ENCODE measurements at places on chromosomes 12 and 14. TPM values are rescaled to one million over a fixed set of nuclear protein-coding genes. Genes with fewer than 3 reads are reported as not detected.

DNA sequence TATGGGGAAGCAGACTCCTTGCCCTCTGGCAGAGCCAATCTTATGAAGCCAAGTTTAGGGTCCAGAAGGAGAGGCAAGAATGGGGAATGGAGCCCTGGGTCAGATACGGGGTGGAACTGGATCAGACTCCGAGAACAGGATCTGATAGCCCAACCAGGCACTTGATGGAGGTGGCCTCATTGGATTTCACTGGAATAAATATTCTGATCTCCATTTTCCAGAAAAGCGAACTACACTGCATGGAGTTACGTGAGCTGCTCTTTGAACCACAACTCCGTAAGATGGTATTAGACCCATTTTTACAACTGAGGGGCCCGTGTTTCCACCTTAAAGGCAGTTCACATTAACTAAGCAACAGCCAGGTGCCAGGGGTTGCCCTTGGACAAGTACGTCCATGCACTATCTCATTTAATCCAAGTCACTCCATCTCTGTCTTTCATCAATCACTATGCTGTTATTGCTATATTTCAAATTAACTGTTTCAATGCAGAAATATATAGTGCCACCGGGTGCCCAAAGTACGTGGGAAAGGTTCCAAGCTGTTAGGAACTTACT, 155.2 kb downstream of the BCL11B start:
- DNase-seq, result no peak

DNA sequence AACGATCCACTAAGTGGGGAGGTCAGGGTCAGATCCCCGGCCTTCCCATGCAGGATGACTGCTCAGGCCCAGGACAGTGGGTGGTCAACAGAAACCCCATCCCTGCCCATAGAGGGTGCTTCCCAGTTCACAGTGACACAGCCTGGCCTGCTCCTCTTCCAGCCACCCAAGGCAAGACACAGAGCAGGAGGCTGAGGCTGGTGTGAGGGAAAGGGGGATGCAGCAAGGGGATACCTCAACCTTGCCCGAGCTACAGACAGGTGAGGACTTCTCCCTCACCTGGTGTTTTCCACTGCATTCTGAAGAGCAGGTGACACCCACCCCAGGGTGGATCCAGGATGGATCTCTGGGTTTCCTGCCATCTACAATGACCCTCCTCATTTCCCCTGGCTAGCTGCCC, 106.7 kb downstream of the KIF26A start:
- no peak for DNase-seq

Gene LTA4H
- total RNA-seq, result 42.9 TPM

GRCh38 chr14:90608929-90609341, 207.3 kb downstream of the TTC7B start:
- DNase-seq, result no peak

DNA sequence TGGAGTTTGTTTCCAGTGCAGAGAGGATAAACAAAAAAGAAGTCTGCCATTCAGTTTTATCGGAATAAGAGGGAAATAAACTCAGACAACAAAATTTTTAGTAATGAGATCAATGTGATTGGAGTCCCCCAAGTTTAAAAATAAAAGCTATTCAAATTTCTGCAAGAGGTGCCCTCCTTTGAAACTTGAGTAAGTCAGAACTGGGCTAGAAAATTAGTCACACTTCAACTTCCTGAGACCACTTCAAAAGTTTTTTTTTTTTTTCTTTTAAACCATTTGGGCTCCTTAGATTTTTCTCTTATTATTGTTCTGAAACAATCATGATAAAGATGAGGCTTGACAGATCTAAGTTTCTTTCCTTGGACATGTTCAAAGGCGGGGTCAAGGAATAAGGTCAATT, 3.2 kb downstream of the DACT1 start:
- no peak for DNase-seq

Gene ZBTB1
- total RNA-seq, result 205 TPM

- DNase-seq, result no peak
Measured at GRCh38 chr14:66916421-66916820, 272.8 kb upstream of the GARIN2 start.

Gene IFI27
- 0.92 TPM for total RNA-seq

All from CD8-positive, alpha-beta T cell (primary cell).